ENCODE measurements at places on chromosomes 12 and 14. TPM values are rescaled to one million over a fixed set of nuclear protein-coding genes. Genes with fewer than 3 reads are reported as not detected.

The FGF23 gene
- total RNA-seq = not detected

The FAM177A1 gene
- 40.1 TPM for total RNA-seq

The PRH1 gene
- 23.0 TPM for total RNA-seq

DNA sequence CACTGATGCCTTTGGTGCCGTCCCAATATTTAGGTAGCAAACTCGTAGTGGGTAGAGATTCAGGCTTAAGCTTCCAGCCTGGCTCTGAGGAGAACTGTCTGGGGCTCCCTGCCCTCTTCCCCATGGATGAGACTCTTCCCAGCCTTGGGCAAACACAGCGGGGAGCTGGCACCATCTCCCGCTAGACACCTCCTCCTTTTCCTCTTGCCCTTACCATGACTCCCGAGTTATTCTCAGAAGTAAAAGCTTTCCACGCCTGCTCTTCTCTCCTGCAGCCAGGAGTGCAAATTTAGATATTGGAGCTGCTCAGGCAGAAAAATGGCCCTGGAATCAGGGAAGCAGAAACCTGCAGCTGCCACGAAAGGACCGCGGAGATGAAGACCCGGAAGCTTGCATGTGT lies 45.6 kb upstream of the RBM19 start:
- H3K27me3 ChIP-seq = peaks cover 2% of the 10 kb centered on the region
- no peak for DNase-seq
- H3K36me3 ChIP-seq = no peaks in the 10 kb centered on the region
- H3K4me1 ChIP-seq = no peaks in the 10 kb centered on the region
- H3K4me3 ChIP-seq = no peak overlapping the region

- H3K36me3 ChIP-seq = peaks cover 42% of the 10 kb centered on the region
- no peak overlapping the region for H3K4me3 ChIP-seq
- H3K4me1 ChIP-seq = peaks cover 25% of the 10 kb centered on the region
- DNase-seq = no peak
- H3K27ac ChIP-seq = no peak overlapping the region
Measured at GRCh38 chr14:50773632-50774541, 57.1 kb downstream of the NIN start.

DNA sequence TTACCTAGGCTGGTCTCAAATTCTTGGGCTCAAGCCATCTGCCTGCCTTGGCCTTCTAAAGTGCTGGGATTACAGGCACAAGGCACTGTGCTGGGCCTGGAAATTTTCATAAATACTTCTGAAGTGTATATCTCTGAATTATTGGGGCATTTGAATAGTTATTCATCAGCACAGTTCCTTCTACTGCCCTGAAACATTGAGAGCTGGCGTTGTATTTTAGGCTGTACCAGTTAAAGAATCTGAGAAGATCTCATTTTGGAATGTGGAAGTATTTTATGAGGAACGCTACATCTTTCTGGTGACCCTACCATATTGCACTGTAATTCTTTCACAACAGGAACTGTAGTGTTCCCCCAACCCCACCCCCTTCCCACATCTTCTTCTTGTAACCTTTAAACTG lies 349.0 kb upstream of the RGS6 start:
- H3K36me3 ChIP-seq = peaks cover 9% of the 10 kb centered on the region
- peaks cover 4% of the 10 kb centered on the region for H3K4me1 ChIP-seq
- H3K27me3 ChIP-seq = no peaks in the 10 kb centered on the region
- no peak for DNase-seq
- H3K4me3 ChIP-seq = no peak overlapping the region

DNA sequence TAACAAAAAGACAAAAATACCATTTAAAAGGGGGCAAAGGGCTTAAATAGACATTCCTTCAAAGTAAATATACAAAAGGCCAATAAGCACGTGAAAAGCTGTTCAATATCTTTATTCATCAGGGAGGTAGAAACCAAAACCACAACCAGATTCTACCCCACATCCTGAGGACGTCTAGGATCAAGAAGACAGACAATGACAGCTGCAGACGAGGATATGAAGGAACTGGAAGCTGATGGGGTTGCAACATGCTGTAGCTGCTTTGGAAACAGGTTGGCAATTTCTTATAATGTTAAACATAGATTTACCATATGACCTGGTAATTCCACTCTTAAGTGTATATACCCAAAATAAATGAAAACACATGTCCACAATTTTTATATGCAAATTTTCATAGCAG lies 85.1 kb upstream of the C14orf180 start:
- H3K36me3 ChIP-seq = no peaks in the 10 kb centered on the region
- H3K4me1 ChIP-seq = peaks cover 3% of the 10 kb centered on the region
- no peak overlapping the region for H3K27ac ChIP-seq
- DNase-seq = no peak
- no peak overlapping the region for H3K4me3 ChIP-seq
- H3K27me3 ChIP-seq = peaks cover 20% of the 10 kb centered on the region

All from activated CD8-positive, alpha-beta memory T cell treated with anti-CD3 and anti-CD28 coated beads, Interleukin-2, amount 10 ng/mL, durations not matched to agents 7 days and 5 days (primary cell).